Naive thymus-derived CD8-positive, alpha-beta T cell (primary cell): ENCODE measurements at places on chromosomes 7 and 10. TPM values are rescaled to one million over a fixed set of nuclear protein-coding genes. Genes with fewer than 3 reads are reported as not detected.

EXOC6 gene
- 12.3 TPM for total RNA-seq

GNAT3 gene
- total RNA-seq = not detected

PODXL gene
- total RNA-seq = 0.57 TPM

AIFM2 gene
- 4.7 TPM for total RNA-seq

PLA2G12B gene
- not detected for total RNA-seq
